NCI-H510A (cell line): ENCODE measurements at places on chromosomes 5 and 9.

DNA sequence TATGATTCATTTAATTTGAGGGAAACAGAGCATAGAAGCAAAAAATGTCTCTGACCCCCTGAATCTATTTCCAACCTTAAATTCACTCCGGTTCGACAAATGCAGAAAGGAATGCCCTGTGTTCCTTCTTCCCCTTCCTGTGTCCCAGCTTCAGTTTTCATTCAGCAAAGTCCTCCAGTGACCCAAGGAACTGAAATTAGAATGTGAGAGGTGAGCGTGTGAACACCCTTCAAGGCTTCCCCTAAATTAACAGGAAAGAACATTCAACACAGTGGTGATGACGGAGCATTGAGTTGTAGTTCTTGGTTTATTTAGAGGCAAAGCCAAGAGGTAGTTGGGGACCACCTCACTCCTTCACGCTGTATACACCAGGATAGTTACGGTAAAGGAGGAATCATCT, 97.6 kb upstream of the CTSL start:
- DNase-seq, result no peak

- no peak for DNase-seq
Observed at GRCh38 chr9:70435948-70436347, 21.5 kb upstream of the KLF9 start.

- DNase-seq, result no peak
Observed at GRCh38 chr5:158840193-158840592, 259.5 kb downstream of the EBF1 start.

DNA sequence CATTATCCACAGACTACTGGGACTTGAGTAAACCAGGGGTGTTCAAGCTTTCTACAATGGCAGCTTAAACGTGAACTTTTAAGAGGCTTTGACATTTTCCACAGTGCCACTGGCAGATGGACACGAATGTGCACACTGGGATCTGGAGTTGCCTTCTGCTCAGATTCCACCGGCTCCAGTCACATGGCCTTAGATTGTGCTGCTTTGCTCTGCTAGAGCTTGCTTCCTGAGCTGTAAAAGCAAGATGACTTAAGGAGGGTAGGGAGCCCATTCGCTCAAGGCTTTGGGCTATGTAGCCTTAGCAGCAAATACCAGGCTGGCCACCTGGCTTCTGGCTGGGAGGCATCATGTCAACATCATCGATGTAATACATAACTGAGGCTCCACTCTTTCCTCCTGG, 436.9 kb downstream of the MED10 start:
- DNase-seq, result no peak

DNA sequence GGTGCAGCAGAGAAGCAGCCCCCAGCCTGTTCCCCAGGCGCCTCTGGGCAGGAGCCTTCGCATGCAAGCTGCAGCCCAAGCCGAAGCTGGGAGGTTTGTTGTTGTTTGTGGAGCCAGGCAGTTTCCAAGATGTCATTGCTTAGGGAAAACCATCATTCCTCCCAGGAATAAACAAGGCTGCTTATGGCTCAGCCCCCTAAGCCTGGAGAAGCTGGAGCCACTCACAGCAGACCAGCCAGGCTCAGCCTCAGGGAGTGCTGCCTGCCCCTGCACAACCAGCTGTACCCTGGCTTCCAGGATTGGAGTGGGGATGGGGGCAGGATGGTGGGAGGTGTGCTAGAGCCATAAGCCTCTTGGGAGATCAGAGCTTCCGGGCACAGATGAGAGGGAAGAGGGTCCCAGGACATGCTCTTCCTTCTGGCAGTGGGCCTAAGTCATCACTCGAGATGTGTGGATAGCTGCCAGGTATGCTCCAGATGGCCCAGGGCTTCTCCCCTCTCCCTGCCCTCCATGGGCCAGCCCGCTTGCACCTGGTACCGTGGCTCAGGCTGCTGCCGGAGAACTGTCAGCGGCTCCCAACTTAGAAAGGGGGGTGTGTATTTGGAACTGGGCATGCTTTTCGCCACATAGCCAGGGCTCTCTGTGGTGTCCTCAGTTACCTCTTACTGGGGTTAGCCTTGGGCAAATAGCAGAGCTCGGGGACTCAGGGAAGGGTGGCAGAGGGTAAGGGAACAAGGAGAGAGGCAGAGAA, 105.2 kb downstream of the RGS3 start:
- peak; percentile 38 for DNase-seq

- no peak for DNase-seq
Observed at GRCh38 chr9:130565792-130566191, 13.6 kb upstream of the FUBP3 start.
